ENCODE measurements at places on chromosomes 1 and 21. TPM values are rescaled to one million over a fixed set of nuclear protein-coding genes. Genes with fewer than 3 reads are reported as not detected.

SPRR4 gene
- not detected for polyA plus RNA-seq

NPPA gene
- polyA plus RNA-seq, result not detected

SPRR1A gene
- not detected for polyA plus RNA-seq

KRTAP19-1 gene
- polyA plus RNA-seq, result not detected

MAGI3 gene
- 2.9 TPM for polyA plus RNA-seq

BCAR3 gene
- 49.2 TPM for polyA plus RNA-seq

S100A16 gene
- 521 TPM for polyA plus RNA-seq

SHE gene
- polyA plus RNA-seq, result not detected

RASAL2 gene
- polyA plus RNA-seq, result 6.9 TPM

CD1E gene
- not detected for polyA plus RNA-seq

AGMAT gene
- 0.66 TPM for polyA plus RNA-seq

TBX19 gene
- polyA plus RNA-seq, result 2.7 TPM

Measured in SK-N-SH (cell line).